Neuronal stem cell (in vitro differentiated cells): ENCODE measurements at places on chromosomes 7 and 10.

GRCh38 chr10:3165196-3165595 lies 7.4 kb downstream of the PITRM1 start:
- no peak overlapping the region for H3K27ac ChIP-seq
- DNase-seq: no peak
- peaks cover 23% of the 10 kb centered on the region for H3K36me3 ChIP-seq
- no peaks in the 10 kb centered on the region for H3K27me3 ChIP-seq
- H3K4me1 ChIP-seq: no peaks in the 10 kb centered on the region

DNA sequence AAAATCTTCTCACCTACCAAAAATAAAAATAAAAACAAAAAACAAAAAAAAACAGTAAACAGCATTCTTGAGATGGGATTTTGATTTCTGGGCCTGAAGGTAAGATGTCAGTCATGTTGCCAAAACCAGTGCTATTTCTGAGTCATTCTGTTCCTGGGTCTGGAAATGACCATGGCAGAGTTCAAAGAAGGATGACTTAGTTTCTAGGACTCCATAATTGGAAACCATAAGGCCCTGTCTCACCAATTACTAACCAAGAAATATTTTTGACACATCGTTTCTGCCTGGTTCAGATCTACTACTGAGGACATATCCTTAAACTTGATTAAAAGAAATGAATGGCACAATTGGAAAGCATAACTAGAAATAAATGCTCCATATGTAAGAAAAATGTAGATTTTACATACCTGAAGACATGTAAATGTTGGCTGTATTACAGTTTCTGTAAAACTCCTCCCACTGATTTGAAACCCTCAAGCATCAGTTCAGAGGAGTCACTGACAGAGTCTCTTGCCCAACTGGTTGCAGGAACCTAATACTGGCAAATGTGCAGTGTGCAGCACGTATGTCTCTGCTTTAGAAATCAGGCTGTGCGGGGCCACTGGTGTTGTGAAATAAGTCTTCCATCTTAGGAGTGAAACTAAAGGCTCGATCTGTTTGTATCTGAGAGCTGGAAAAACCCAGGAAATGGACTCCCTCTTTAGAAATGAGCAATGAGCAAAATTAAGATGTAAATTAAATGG lies 84.8 kb upstream of the EGR2 start:
- no peak for DNase-seq
- H3K27me3 ChIP-seq: no peaks in the 10 kb centered on the region
- no peaks in the 10 kb centered on the region for H3K36me3 ChIP-seq

DNA sequence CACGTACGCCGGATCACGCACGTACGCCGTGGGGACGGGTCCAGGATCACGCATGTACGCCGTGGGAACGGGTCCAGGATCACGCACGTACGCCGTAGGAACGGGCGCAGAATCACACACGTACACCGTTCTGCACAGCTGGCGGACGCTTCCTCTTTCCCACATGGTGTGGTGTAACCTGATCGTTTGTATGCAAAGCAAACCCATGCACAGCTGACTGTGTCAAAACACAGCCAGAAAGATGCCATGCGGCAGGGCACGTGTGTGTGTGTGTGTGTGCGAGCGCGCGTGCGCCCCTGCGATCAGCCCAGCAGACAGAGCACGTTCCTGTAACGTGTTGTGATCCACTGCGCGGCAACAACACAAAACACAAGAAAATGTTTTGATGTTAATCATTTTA lies 573.6 kb downstream of the DNAJB6 start:
- H3K4me1 ChIP-seq: peaks cover 3% of the 10 kb centered on the region
- no peaks in the 10 kb centered on the region for H3K36me3 ChIP-seq
- no peak for DNase-seq
- no peak overlapping the region for H3K27ac ChIP-seq

GRCh38 chr7:78450706-78451105 lies 652.1 kb downstream of the PHTF2 start:
- no peak for DNase-seq
- H3K27me3 ChIP-seq: no peaks in the 10 kb centered on the region
- no peaks in the 10 kb centered on the region for H3K36me3 ChIP-seq
- H3K4me1 ChIP-seq: no peaks in the 10 kb centered on the region

- DNase-seq: no peak
- no peaks in the 10 kb centered on the region for H3K27me3 ChIP-seq
- no peak overlapping the region for H3K4me3 ChIP-seq
- H3K36me3 ChIP-seq: no peaks in the 10 kb centered on the region
- H3K27ac ChIP-seq: no peak overlapping the region
- H3K4me1 ChIP-seq: peaks cover 5% of the 10 kb centered on the region
Observed at GRCh38 chr7:135808206-135808605, 59.6 kb upstream of the FAM180A start.

DNA sequence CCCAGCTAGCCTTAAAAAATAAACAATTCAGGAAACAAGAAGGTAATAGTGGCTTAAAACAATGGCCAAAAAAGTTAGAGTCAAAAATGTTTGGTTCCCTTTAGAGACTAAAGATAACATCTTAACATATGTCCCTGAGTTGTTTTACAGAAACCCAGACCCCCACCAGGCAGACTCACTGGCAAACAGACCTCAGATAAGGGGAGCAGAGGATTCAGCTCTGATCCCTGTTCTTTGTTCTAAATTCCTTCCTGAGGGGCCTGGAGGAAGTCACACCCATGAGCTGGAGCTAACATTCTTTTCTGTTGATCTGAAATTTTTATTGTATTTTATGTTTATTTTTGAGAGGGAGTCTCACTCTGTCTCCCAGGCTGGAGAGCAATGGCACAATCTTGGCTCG lies 247.2 kb downstream of the USP6NL start:
- no peaks in the 10 kb centered on the region for H3K36me3 ChIP-seq
- H3K4me1 ChIP-seq: no peaks in the 10 kb centered on the region
- no peak overlapping the region for H3K4me3 ChIP-seq
- no peak overlapping the region for H3K27ac ChIP-seq

DNA sequence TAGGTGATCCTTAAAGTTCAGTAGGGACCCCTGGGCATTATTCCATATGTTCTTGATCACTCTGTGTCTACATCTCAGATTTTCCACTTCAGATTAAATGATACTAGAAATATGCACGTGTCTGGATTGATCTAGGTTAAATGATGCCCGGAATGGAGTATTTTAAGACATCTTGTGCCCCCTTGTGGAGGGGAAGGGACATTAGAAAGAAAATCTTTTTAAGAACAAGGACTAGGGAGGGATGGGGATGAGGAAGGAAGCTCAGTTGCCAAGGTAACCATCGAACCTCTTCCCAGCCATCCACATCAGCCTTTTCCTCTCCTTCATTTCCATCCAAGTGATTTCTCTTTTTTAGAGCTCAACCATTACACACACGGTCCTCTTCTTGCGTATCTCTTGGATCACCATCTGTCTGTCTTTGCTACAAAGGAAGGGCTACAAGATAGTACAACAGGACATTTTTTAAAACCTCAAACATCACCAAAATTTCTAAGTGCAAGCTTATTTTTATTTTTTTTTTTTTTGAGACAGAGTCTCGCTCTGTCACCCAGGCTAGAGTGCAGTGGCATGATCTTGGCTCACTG lies 40.5 kb downstream of the PRSS2 start:
- peak; percentile 41 for DNase-seq
- H3K27me3 ChIP-seq: no peaks in the 10 kb centered on the region
- H3K27ac ChIP-seq: no peak overlapping the region

DNA sequence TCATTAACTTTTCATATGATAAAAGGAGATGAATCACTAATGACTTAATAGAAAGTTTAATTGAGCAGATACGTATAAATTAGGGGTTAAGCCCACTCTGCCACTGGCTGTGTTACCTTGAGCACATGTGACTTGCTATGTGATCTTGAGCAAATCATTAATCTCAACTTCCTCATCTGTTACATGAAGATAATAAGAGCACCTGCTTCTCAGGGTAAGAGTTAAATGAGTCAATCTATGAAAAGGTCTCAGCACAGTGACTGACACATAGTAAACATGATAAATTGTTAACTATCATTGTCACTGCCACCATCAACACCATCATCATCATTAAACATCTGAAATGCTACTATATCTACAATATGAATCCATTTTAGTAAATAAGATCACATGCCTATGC lies 110.8 kb downstream of the TPK1 start:
- no peaks in the 10 kb centered on the region for H3K27me3 ChIP-seq
- no peak for DNase-seq
- no peak overlapping the region for H3K27ac ChIP-seq
- no peaks in the 10 kb centered on the region for H3K36me3 ChIP-seq

- H3K4me3 ChIP-seq: no peak overlapping the region
- peaks cover 3% of the 10 kb centered on the region for H3K4me1 ChIP-seq
- DNase-seq: no peak
- no peaks in the 10 kb centered on the region for H3K36me3 ChIP-seq
Observed at GRCh38 chr7:1233333-1234048, 819 bp downstream of the UNCX start.

DNA sequence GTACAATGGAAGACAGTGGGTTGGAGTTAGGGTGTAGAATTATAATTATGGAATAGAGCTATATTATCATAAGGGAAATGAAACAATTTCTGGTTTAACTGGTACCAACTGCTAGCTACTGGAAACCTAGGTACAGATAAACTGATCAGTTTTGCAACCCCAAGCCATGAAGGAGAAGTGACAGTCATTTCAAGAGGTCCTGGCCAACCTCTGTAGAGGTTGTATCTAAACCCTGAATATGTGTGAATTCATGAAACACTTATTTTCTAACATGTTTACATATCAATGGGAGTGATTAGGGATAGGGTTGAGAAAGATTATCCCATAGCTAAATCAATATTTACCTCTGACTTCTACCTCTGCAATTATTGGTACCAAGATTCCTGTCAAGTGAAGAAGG lies 29.9 kb upstream of the CC2D2B start:
- no peak overlapping the region for H3K27ac ChIP-seq
- H3K4me3 ChIP-seq: no peak overlapping the region
- H3K36me3 ChIP-seq: peaks cover 34% of the 10 kb centered on the region

DNA sequence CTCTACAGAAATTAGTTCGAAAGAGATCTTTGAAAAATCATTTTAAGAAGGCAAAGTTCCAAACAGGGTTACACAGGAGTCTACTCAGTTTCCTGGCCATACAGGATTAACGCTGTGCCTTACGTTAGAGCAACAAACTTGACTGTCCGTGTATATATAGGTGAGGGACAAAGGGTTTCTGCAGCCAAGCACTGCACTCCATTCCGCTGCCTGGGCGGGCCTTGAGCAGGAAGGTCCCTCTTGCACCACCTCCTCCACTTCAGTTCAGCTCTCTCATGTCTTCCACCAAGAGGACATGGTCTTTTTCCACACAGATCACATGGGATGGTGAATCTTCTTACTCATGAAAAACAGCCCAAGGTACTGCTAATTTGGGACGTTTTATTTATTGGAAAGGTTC lies 43.2 kb downstream of the MCMBP start:
- H3K36me3 ChIP-seq: peaks cover 22% of the 10 kb centered on the region
- no peak overlapping the region for H3K27ac ChIP-seq
- no peak for DNase-seq

DNA sequence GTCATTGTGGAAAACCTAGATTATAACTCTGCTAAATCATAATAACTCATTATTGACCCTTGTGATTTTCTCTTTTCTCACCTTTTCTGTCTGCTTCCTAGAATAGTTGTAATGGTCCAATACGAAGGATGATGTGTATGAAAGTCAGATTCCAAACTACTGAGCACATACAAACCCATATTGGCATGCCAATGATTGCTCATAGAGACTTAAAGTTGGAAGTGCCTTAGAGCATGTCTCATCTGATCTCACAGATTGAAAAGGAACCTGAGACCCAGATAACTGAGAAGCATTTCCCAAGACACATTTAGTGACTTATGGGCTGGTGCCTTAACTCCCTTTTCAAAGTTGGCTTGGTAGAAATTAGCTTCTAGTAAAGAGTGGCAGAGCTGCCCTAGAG lies 594.3 kb downstream of the REEP3 start:
- H3K36me3 ChIP-seq: no peaks in the 10 kb centered on the region
- H3K27ac ChIP-seq: no peak overlapping the region
- no peak overlapping the region for H3K4me3 ChIP-seq

DNA sequence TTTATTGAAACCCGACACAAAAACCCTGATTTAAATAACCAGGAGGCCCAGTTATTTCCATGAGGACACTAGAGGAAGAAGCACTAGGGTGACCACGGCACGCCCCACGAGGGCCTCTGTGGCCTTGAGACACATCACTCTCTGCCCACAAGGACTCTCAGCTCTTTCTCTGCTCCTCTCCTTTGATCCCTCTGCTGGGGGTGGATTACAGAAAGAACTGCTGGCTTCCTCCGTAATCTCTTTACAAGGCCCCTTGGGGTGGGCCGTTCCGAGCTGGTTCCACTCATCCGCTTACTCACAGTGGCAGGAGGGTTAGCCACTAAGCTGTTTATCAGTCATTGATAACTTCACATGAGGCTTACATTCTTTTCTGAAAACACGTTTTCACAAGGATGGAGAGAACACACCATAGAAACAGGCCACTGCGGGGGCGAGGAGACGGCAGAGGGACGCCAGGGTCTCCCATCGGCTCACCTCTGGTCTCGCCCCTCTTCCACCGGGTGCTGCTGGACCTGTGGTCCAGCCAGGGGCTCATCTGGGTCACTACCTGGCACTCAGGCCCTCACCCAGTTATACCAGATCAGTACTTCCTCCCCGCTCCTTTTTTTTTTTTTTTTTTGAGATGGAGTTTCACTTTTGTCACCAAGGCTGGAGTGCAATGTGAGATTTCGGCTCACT lies 17.6 kb upstream of the PFKFB3 start:
- no peaks in the 10 kb centered on the region for H3K36me3 ChIP-seq
- no peak for DNase-seq

DNA sequence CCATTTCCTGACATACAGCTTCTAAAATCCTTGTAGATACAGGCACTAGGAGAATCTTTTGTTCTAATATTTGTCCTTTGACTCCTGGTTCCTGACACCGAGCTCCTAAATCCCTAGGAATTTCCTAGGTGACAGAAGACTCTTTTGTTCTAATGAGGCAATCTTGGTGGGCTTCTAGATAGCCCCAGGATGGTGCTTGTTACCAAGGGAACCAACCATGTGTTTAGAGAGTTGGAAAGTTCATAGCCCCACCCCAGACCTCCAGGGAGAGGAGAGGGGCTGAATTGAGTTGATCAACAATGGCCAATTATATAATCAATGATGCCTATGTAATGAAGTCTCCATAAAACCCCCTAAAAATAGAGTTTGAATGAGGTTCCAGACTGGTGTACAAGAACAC lies 145.1 kb downstream of the JMJD1C start:
- no peak overlapping the region for H3K4me3 ChIP-seq
- H3K27ac ChIP-seq: peak overlapping the region; percentile 24
- H3K36me3 ChIP-seq: peaks cover 5% of the 10 kb centered on the region
- peak; percentile 65 for DNase-seq

DNA sequence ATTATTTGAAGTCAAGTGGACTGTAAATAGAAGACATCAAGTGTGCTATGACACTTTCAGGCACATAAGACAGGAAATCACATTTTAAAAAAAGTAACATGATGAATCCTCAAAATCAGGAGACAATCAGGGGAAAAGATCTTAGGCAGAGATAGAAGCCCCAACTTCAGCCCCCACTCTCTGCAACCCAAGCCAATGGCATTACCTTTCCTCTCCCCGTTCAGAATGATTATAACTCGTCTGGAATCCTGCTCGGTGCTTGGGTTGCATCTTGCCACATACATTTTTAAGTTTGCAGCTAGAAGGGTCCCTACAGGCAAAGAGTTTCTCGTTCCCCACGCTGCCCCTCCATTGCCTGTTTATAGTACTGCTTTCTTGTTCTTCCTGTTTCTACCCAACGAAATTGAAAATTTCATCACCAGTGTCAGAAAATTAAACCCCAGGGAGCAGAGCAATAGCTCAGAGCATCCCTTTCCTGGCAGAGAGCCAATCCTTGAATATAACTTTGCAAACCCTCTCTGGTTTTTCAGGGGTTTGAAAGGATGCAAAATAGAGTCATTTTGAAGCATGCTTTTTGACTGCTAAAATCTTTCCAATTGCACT lies 260.5 kb upstream of the AOAH start:
- H3K36me3 ChIP-seq: no peaks in the 10 kb centered on the region
- H3K4me3 ChIP-seq: no peak overlapping the region
